ENCODE measurements at places on chromosomes 1 and 21.

GRCh38 chr1:193763266-193763665 lies 576.9 kb upstream of the B3GALT2 start:
- no peak for DNase-seq

- no peak for DNase-seq
Measured at GRCh38 chr1:58094221-58094620, 452.3 kb downstream of the OMA1 start.

GRCh38 chr21:15872236-15872635 lies 142.5 kb downstream of the USP25 start:
- DNase-seq: no peak

DNA sequence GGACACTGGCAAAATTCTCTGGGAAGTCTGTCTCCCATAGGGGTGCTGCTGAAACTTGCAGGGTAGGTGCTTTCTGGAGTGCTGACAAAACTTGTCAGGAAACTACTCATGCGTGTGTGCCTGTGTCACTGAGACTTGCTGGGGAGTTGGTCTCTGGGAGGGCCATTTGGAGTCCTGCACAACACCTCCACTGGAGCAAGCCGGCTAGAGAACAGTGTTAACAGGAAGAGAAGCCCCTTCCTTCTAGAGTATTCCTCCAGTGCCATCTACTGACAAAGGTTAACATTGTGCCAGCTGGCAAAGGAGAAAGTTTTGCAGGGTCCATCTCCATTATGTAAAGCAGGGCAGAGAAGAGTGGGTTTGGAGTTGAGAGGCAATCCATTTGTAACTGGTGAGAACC lies 30.0 kb downstream of the ZMYM4 start:
- DNase-seq: peak; percentile 63

GRCh38 chr1:72623299-72623708 lies 341.0 kb upstream of the NEGR1 start:
- peak; percentile 37 for DNase-seq

- DNase-seq: no peak
Measured at GRCh38 chr21:33185852-33186251, 43.9 kb upstream of the IFNAR2 start.

DNA sequence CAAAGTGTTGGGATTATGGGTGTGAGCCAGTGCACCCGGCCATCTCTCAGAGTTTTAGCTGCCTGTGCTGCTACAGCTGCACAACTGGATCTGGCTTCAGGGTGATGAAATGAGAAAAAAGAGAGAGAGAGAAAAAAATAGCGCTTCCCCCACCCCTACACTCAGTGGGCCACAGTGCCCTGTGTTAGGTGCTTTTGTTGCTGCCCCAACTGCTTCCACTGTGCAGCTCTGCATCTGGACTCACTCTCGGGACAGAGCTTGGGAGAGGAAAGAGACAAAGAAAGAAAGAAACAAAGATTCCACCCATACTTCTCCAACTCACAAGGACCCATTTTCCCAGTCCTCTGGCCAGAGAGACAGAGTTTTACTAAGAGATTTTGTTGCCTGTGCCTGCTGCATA lies 50.4 kb downstream of the INAVA start:
- no peak for DNase-seq

GRCh38 chr1:223022641-223023473 lies 120.2 kb downstream of the TLR5 start:
- DNase-seq: no peak

DNA sequence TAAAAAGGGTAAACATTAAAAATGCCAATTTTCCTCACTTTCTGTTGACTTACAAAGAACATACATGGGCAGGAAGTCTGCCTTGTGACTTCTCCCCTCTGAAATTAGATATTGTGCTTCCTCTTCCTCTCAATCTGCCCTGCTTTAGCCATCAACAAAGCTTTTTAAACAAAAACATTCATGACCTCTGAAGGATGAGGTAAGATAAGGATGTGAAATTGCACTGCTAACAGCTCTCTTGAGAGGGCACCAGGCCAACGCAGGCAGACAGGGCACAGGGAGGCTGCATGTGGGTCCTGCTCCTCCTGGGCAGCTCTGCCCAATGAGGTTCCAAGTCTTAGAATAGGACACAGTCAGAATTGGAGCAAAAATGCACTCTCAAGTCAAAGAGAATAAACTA lies 62.1 kb downstream of the DEGS1 start:
- DNase-seq: peak; percentile 88
